ENCODE measurements at places on chromosomes 6 and 20.

- DNase-seq, result no peak
Measured at GRCh38 chr20:63538204-63539091, 1.3 kb upstream of the PTK6 start.

DNA sequence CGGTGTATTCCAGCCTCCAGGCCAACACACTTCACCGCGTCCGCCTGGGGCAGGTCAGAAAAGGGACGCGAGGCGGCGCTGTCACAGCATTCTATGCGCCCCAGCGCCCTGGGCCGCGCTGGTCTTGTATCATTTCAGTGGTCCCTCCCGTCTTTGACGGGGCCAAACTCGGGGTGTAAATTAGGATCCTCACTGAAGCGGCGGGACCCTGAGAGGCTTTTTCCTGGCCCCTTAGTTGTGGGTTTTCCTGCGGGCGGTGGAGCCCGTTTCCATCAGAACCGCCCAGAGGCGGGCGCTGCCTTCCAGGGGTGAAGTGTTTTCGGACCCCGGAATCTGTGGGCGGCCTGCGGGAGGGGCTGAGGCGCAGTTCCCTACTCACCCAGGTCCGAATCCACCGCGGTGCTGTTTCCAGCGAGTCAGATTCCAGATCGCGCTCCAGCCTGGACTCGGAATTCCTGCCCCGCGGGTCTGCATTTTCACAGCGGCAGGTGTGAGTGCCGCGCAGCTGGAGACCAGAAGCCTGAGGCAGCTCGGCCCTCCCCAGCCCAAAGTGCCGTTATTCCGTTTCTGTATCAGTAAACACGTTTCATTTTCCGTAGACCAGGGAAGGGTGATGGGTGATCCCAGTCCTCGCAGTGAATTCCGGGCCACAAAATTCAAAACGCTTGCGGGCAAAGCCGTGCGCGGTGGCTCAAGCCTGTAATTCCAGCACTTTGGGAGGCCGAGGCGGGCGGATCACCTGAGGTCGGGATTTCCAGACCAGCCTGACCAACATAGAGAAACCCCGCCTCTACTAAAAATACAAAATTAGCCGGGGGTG is 3.9 kb upstream of the MICB start:
- peak; percentile 62 for DNase-seq

DNA sequence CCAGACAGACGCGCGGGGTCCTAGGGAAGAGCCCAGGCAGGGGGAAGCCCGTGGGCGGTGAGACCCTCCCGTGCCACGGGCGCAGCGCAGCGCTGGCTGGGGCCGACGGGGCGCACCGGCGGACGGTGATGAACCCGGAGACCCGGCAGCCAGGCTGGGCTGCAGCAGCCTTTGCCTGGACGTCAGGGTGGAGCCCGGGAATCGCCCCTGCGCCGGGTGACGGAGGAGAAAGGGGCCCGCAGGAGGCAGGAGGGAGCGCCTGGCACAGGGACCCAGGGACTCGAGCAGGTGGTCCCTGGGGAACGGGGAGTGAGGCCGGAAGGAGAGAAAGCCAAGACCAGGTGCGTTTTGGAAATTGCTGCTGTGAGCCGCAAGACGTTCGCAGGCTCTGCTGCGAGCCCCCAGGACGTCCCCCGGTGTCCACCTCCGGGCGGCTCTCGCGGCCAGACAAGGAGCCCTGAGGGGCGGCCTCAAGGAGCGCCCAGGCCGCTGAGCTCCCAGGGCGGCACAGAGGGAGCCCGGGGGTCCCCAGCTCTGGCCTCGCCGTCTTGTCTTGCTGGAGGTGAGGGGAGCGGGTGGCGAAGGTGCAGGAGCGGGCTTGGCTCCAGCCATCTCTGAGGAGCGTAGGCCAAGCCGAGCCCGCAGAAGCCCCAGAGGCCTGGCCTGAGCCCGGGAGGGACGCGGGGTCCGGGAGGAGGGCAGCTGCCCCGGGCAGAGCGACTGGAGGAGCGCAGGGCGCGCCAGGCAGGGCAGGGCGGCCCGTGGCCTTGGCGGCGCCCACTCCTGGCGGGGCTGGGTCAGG is 191.2 kb upstream of the PDE10A start:
- DNase-seq, result no peak

GRCh38 chr20:59006864-59007664 is at the start of gene CTSZ:
TSS of gene CTSZ (minus strand) at chr20:59007254. CDS start at chr20:59007128, 126 bp downstream.
- no peak for DNase-seq

- DNase-seq, result no peak
Measured at GRCh38 chr6:168160506-168161370, 81.7 kb upstream of the FRMD1 start.

DNA sequence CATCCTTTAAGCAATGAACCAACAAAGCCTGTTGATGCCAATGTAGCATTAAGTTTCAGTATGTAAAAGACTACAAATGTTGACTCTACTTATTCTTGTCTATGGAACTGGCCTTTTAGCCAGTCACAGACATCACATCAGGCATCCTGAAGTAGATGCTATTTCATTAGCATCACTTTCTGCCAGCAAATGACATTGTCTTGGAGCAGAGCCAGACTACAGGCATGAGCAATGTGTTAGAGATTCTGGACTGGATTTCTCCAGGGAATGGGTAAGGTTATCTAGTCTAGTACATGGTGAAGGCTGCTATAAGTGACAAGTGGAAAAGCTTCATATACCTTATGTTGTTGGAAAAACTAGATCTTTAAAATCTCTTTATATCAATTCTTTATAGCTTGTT is 142.9 kb downstream of the ADGRB3 start:
- DNase-seq, result no peak

GRCh38 chr6:40442591-40442990 is 144.6 kb downstream of the LRFN2 start:
- DNase-seq, result no peak

DNA sequence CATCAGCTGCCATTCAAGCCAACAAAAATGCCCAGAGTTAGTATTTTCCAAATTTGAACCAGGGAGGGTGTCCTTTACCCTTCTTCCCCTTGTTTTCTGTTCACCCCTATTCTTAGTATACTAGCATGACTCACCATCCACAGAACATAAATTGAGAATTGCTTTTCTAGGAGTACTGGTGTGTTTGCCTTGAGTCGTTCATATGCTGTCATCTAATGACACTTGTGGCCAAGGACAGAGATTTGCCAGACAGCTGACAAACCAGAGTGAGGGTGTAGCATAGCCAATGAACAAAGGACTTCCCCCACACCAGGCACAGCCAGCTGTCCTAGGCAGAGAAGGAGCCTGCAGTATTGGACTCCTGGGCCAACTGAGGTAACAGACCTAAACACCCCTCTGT is 62.2 kb downstream of the FILIP1 start:
- no peak for DNase-seq

- no peak for DNase-seq
Measured at GRCh38 chr6:79808921-79809320, 138.4 kb downstream of the ELOVL4 start.

GRCh38 chr20:49790077-49790798 is 22.4 kb upstream of the SLC9A8 start:
- no peak for DNase-seq

GRCh38 chr6:75290136-75290945 is 5.7 kb upstream of the TMEM30A start:
- DNase-seq, result no peak

- no peak for DNase-seq
Measured at GRCh38 chr6:37556881-37557644, 57.4 kb upstream of the CCDC167 start.

DNA sequence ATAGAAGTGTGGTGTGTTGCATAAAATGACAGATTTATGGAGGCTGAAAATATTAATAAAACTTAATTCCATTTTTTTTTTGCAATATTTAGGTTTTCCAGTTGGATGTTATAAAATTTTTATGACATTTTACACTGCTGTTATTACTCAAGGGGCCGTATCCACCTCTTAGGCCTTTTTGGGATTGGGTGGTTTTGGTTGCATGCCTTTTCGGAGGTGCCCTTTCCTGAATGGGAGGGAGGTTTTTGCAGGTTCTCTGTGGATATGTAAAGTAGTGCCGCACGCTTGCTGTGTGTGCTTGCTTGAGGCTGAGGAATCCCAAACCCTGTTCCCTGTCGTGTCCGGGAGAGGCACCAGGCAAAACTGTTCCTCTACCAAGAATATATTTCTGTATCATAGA is 6.8 kb downstream of the ARID1B start:
- no peak for DNase-seq

DNA sequence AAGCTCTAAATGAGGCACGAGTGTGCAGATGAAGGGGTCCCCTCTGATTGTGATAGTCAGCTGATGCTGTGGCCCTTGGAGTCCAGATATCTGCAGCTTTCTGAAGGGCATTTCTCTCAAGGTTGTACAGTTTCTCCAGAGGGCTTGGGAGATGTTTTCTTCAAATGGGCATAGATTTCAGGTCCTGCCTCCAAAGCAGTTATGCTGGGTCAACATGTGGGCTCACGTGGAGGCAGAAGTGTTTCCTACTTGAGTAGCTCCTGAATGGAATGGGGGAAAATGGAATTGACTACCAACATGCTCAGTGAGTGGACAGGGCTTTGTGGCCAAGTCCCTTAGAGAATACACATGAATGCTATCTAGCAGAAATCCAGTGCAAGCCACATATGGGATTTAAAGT is 360.7 kb downstream of the SAMD5 start:
- no peak for DNase-seq

- no peak for DNase-seq
Measured at GRCh38 chr20:6269168-6269873, 146.5 kb upstream of the FERMT1 start.

GRCh38 chr6:35745509-35745908 is 8.7 kb downstream of the ARMC12 start:
- DNase-seq, result no peak

- no peak for DNase-seq
Measured at GRCh38 chr6:166245148-166245547, 63.0 kb downstream of the PRR18 start.

GRCh38 chr20:56893226-56893917 is 264.3 kb downstream of the TFAP2C start:
- DNase-seq, result no peak

GRCh38 chr6:45746046-45746445 is 269.6 kb downstream of the CLIC5 start:
- DNase-seq, result peak; percentile 50

GRCh38 chr6:168632694-168633093 is 191.7 kb downstream of the SMOC2 start:
- no peak for DNase-seq

- no peak for DNase-seq
Measured at GRCh38 chr6:147132889-147133288, 71.3 kb upstream of the STXBP5 start.

GRCh38 chr6:81876971-81877370 is 124.5 kb upstream of the TENT5A start:
- DNase-seq, result peak; percentile 27

GRCh38 chr6:83051377-83052172 is 14.1 kb downstream of the UBE3D start:
- DNase-seq, result no peak

GRCh38 chr6:6823030-6823429 is 234.5 kb downstream of the LY86 start:
- DNase-seq, result no peak

DNA sequence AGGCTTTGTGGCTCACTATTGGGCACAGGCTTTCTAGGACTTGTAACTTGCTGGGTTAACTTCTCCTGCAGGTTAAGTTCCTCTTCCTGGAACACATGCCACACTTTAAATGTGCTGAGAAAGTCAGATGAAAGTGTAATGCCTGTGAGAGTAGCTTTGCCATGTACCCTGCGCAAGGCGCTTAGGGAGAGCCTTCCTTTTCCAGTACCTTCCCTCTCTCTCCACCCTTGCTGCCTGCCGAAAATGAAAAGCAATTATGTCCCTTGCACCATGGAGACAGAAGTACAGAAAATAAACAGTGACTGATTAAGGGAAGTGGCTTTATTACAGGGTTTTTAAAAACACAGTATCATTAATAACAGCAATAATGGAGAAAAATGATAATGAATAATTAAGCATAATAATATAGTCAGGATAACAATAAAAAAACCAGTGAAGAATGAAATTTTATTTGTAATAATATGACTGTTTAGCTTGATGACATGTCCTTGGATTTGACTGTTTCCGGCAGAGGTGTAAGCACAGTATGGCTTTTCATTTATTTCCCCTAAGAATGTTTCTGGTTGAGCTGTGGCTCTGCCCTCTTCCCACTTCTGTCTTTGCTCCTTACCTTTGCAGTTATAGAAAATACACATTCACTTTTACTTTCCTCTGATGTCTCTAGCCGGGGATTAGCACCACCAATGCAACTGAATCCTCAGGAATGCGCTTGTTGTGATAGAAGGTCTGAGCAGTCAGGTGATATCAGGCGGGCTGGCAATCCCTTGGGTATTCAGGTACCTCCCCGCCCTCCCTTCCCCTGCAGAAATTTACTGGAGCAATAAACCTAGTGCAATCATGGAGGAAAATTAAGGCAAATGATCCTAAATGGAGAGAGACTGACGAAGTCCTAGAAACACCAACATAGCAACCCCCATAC is 472.3 kb upstream of the CITED2 start:
- peak; percentile 3 for DNase-seq

- no peak for DNase-seq
Measured at GRCh38 chr20:23232219-23232581, 118.4 kb upstream of the NXT1 start.

GRCh38 chr20:57948180-57948955 is 238.6 kb upstream of the PMEPA1 start:
- DNase-seq, result no peak

Data from foreskin keratinocyte (primary cell).